ENCODE measurements at places on chromosomes 7 and 10.

DNA sequence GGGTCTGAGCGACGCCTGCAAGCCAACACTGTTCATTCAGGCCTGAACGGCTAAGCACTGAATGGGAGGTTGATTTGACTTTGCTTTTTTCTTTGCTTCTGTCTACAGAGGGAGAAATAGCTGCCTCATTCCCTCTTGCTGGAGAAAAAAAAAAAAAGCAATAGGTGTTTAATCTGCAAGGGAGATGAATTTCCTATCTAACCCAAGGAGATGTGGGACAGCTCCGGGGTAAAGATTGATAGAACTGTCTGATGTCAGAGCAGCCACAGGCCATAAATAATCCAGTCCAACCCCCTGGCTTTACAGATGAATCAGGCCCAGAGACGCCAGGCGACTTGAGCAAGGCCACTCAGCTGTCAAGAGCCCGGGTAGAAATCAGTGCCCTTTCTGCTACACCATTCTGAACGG, 168.0 kb downstream of the ARHGAP12 start:
- no peak for DNase-seq

GRCh38 chr7:130441408-130441869, 623 bp upstream of the CEP41 start:
- no peak for DNase-seq

DNA sequence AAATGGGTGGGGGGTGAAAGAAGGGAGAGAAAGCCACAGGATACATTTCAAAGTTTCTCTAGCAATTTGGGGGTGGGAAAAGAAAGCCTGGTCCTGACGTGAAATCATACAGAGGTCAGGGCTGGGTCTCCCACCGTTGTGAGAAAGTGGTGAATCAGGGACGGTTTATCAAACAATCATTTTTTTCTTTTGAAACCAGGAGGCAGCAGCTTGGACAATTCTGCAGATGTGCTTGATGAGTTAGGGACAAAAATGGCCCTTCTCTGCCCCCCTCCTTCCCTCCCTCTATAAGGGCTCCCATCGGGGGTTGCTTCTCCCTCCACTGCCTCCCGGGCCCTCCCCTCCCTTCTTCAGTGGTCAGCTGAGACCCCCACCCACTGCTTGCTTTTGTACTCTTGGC, 43.6 kb downstream of the FBXW4 start:
- DNase-seq = no peak

DNA sequence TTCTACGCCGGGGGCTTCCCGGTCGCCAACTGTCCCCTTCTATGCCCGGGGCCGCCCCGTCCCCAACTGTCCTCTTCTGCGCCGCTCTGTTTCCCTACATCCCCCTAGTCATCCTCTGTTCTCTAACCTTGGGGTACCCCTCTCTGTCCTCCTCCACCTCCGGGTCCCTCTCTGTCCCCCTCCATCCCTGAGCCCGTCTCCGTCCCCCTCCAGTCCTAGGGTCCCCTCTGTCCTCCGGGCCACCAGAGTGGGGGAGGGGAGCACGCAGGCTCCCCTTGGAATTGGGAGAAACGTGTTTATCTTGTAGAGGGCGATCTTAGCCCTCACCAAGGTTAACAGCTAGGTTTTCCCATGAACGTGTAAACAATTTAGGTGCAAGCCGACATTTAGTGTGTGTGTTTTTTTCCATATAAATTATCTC, 852 bp upstream of the KLF6 start:
- no peak for DNase-seq

- no peak for DNase-seq
Measured at GRCh38 chr7:139886899-139887298, 57.8 kb downstream of the TBXAS1 start.

DNA sequence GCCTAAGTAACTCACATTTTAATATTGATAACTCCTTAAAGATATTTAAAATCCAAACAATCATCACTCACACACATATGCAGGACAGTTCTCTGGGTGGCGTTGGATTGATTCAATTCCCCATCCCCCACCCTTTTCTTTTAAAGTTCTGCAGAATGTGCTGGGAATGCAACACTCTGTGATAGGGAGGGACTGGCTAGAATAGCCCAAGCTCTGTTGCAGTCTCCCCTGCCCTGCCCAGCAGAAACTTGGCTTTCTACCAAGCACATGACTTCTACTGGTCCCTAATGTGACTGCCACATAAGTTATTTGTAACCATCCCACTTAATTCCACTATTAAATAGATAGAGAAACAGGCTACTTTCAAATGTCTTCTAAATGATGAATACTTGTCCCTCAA, 55.2 kb downstream of the TWIST1 start:
- DNase-seq = no peak

- no peak for DNase-seq
Measured at GRCh38 chr10:31606841-31607240, 287.8 kb downstream of the ZEB1 start.

DNA sequence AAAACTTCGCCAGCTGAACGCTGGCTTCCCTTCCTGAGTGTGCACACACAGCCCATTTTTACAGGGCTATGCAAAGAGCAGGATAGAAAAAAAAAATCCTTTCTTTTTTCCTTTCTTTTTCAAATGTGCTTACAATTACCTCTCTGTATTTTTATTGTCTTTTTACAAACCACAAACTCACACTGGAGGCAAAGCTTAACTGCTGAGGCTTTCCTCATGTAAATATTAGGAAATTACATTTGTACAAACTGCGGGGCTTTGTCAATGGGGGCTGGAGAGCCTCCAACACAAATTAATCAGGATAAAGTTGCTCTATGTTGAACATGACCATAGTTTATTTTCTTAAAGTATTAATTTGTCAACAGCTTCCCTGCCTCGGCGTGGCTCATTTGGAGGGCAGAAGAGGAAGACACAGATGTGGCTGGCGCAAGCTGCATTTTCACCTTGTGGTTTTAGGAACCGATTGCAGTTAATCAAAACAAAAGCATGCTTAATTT, 411.7 kb upstream of the MKI67 start:
- DNase-seq = no peak

DNA sequence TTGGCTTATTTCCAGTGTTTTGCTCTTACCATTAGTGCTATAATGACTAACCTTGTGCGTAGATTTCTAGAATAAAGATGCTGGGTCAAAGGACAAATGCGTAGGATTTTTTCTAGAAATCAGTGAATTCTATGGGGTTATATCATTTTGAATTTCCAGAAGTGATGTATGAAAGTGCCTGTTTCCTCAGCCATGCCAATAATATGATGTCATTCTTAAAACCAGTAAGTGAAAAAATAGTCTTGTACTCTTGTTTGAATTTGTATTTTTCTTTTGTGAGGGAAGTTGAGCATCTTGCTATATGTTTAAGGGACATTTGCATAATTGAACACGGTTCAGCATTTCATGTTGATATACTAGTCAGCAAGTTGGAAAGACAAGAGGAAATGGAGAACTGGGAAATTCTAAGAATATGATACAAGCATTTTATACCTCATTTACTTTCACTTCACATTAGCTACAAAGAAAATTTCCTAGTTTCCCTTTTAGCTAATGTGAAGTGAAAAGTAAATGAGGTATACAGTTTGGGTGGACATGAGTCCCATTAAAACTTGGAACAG, 3.8 kb upstream of the DNAH11 start:
- DNase-seq = no peak

GRCh38 chr7:55501611-55502010, 70.7 kb downstream of the VOPP1 start:
- DNase-seq = no peak

- no peak for DNase-seq
Measured at GRCh38 chr10:60986791-60987190, 42.8 kb upstream of the RHOBTB1 start.

- no peak for DNase-seq
Measured at GRCh38 chr7:44196450-44196872, 4.3 kb upstream of the YKT6 start.

GRCh38 chr7:155298288-155298833, 683 bp downstream of the INSIG1 start:
- peak; percentile 16 for DNase-seq

GRCh38 chr10:108471420-108471819, 1306.9 kb upstream of the SORCS1 start:
- DNase-seq = no peak

GRCh38 chr10:63573068-63573697, 52.0 kb downstream of the REEP3 start:
- DNase-seq = no peak

DNA sequence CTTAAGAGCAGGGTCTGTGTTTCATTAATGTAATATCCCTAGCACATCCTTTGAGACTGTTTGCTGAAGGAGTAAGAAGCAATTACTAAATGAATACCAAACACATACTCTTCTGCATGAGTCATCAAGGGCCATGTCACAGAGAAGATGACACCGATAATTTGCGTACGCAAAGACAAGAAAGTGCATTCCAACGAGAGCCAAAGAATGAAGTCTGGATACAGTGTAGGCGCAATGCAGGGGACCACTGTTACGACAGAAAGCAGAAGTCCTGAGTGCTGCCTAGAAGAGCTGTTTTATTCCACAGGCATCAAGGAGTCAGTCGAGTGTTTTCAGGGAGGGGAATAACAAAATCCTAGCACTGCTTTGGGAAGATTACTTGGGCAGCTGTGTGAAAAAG, 62.7 kb downstream of the VPS41 start:
- DNase-seq = no peak

DNA sequence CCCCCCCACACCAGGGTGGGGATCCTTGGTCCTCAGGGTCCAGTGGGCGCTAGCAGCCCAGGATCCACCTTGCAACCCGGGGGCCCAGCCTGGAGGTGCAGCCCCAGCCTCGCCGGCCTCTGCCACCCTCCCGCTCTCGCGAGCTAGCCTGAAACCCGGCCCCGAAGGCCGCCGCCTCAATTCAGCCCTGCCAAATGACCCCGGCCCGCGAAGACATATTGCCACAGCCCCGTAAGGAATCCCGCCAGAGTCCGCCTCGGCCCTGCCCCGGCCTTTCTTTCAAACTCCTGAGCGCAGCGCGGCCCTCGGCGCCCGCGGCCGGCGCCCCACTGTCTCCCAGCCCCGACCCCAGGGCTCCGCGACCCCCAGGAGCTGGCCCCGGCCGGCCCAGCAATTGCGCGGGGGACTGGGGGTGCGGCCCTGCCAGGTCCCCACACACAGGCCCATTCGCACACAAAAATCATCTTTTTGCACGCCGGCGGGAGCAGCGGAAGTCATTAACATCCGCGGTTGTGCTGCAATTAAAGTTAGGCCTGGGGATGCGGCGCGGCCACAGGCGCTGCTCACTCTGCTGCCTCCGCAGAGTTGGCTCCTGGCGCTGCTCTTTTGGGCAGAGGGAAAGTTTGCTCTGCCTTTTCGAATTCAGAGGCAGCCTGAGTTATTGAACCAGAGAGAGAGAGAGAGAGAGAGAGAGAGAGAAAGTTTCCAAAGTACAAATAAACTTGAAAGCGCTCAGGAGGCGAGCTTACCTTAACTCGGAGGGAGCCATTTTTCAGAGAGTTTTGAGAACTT, 4.0 kb downstream of the HOXA5 start:
- no peak for DNase-seq

DNA sequence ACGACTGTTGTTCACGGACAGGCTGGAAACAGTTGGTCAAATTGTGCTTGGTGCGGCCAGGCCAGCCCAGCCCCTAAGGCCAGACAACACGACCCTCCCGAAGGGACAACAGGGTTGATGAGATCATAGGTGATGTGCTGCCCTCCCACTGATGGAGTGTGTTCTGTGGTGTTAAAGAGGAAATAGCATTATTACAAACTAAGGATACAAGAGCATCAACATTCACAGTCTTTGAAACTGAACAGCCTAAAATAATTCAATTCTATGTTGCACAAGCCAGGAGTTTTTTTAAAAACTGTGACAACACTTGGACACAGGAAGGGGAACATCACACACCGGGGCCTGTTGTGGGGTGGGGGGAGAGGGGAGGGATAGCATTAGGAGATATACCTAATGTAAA, 87.6 kb downstream of the FAM53B start:
- DNase-seq = no peak

- DNase-seq = no peak
Measured at GRCh38 chr10:19819419-19820033, 3.3 kb downstream of the PLXDC2 start.

DNA sequence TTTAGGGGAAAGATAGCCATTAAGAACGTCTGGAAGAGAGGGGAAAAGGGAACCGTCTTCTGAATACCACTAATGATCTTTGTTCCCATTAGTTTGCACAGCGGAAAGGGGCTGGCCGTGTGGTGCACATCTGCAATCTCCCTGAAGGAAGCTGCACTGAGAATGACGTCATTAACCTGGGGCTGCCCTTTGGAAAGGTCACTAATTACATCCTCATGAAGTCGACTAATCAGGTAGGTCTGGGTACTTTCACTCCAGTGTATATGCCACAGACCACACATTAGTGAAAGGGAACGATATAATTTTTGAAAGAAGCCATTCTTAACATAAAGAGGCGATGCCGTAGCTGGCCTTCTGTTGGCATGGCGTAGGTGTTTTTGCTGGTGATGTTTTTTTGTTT, 74.3 kb upstream of the PDCD4 start:
- no peak for DNase-seq

DNA sequence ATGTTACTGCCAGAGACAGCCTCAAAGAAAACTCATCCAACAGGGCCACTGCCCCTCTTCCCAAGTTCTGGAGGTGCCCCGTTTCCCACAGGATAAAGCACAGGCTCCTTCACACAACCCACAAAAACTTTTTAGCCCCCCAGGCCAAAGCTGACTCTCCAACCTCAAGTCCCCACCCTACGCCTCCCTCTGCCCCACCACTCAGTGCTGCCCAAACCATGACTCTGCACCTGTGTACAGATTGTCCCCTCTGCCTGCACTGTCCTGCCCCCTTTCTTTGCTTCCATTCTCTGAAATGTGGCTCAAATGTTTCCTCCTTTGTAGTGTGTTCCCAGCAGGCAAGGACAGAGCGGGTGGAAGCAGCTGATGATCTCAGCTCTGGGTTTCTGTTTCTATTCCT, 284.0 kb downstream of the GRID1 start:
- DNase-seq = no peak

GRCh38 chr10:95289003-95289920, 1.5 kb downstream of the PDLIM1 start:
- DNase-seq = no peak

DNA sequence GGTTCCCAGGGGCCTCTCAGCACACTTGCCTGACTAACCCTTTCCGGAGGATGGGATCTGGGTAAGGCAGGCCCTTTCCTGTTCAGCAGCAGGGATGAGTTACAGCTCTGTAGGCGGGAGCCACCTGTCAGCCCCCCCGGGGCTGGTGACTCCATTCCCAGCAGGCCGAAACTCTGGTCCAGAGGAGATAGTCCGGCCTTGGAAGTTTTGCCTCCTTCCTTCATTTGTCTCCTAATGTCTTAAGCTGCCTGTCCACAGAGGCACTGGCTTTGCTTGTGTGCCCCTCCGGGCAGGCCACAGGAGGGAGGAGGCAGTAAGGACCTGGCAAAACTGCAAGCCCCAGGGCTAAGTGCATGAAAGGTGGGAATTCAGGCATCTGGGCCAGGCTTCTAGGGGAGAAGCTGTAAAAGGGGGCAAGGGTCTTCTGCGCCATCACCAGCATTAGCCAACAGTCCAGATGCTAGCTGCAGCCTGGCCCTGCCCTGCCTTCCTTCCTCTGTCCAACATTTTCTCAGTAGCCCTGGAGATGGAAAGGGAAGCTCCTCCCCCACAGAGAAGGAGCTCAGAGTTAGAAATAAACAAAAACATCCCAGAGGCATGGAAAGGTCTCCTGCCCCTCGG, 1.2 kb downstream of the ADIRF start:
- DNase-seq = no peak

GRCh38 chr10:102491136-102491535, 11.4 kb downstream of the ACTR1A start:
- DNase-seq = no peak
